ENCODE measurements at places on chromosomes 13 and 19.

GRCh38 chr13:21616880-21617279 lies 12.9 kb upstream of the MICU2 start:
- DNase-seq, result no peak

DNA sequence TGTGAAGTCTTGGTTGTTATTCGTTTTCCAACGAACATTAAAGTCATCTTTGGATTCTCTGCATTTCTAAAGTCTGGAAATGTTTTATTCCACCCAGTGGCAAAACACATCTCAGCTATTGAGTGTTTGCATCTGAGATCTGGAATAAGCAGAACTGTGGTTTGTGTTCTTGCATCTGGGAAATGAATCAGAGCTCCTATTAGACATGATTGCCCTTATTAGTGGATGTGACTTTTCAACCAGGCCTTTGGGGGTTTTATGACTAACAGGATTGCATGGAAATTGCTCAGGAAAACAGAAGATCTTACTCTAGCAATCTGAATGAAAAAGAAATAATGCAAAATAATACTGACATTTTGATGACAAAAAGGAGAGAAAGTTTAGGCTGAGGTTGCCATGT lies 488.8 kb downstream of the IRS2 start:
- DNase-seq, result no peak

- no peak for DNase-seq
Observed at GRCh38 chr13:74465271-74465670, 331.1 kb upstream of the KLF12 start.

GRCh38 chr19:11576227-11576626 lies 1.2 kb downstream of the ACP5 start:
- no peak for DNase-seq

- DNase-seq, result no peak
Observed at GRCh38 chr13:40780822-40781401, 8.5 kb upstream of the SLC25A15 start.

DNA sequence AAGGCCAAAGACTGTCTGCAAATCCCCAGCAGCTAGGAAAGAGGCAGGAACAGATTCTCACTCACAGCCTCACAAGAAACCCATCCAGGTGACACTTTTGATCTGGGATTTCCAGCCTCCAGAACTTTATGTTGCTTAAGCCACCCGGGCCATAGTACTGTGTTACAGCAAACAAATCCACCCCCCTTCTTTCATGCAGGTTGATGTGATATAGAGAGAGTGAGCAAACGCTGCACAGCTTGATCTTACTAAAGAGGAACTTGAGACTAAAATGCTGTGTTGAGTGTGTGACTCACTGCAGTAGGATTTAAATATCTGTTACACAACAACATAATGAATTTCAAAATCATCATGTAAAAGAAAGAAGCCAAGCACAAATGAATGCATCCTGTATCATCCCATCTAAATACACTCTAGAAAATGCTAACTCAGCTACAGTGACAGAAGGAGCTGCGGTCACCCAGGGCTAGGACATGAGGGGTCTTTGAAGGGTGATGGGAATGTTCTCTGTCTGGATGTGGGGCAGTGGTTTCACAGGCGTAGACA lies 32.2 kb downstream of the RCBTB2 start:
- DNase-seq, result no peak
